ENCODE measurements at places on chromosomes 1 and 21.

DNA sequence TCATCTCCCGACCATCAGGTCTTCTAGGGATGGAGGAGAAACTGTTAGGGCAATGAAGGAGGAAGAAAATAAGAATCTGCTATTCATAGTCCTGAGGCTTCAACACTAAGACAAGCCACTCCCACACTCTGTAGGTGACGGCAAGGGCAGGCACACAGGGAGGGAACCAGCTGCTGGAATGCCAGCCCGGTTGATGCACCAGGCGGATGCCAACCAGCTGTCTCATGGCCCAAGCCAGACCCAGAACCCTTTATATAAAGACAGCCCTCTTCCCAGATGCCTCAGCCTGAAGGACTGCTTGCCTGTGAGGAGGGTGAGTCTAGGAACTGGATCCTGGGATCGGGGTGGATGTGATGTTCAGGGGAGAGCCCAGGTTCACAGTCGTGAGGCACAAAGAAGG, at the start of gene KPRP:
TSS of gene KPRP (plus strand) at position 279 of the 400 bp plus-strand sequence. CDS start 1,564 bp downstream, outside the sequence.
- DNase-seq = no peak

GRCh38 chr1:227295609-227296008, 22.7 kb downstream of the CDC42BPA start:
- DNase-seq = no peak

GRCh38 chr1:31164291-31164690, 75.4 kb downstream of the NKAIN1 start:
- no peak for DNase-seq

DNA sequence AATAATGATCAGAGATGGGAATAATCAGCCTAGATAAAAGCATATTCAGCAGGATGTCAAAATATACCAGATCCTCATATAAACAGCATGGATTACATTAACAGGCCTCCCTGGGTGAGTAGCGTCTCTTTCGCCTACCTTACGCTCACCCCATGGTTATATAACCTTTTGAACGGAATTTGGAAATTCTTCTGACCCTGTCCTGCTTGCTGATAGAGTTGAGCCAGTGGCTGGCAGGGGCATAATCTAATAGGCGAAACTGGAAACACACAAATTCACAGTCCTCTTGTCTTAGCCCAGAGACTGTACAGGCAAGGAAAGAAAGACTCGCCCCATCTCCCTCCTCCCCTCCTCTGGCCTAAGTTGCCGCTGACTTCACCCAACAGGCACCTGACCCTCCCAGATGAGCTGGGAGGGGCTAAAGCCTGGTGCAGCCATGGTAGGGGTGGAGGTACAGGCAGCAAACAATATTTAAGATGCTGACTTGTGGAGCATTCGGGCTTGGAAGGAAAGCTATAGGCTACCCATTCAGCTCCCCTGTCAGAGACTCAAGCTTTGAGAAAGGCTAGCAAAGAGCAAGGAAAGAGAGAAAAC, at the start of gene ANGPTL7:
TSS of gene ANGPTL7 (plus strand) at position 498 of the 594 bp plus-strand sequence. CDS start 225 bp downstream, outside the sequence.
- DNase-seq = no peak

- no peak for DNase-seq
These were observed 125.7 kb downstream of the MATN1 start for GRCh38 chr1:30597711-30598110.

DNA sequence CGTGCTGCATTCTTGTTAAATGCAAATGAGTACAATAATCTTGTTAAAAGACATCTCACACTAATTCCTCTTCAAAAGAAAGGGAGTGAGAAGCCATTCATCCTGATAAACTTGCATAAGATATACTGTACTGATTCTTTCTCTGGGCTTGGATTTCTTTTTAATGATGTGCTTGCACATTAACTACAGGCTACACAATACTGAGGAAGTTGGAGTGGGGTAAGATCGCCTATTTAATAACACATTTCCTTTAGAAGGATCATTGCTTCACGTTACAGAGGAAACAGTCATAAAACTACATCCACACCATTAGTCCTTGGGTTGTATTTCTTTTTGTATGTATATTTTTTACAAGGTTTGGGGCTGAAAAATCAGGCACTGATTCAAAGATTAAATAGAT, 36.6 kb downstream of the NRIP1 start:
- no peak for DNase-seq

DNA sequence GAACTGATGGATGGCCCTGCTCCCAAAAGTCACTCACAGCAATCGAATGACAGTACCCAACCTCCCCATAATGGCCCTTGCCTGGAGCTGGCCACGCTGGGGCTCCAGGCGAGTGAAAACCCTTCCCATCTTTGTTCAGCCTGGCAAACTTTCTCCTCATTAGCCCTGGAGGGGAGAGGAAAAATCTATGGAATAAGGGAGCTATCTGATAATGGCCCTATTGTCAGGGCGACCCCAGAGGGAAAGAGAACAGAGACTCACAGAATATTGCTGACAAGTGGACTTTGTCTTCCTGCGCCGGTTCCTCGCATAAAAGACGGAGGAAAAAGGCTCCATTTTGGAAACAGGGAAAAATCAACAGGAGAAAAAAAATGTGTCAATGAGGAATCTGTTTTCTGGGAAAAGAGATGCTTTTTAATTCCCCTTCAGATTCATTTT, 13.0 kb upstream of the ARHGEF16 start:
- DNase-seq = no peak
